NCI-H1930 (cell line): ENCODE measurements at places on chromosomes 5 and 9.

DNA sequence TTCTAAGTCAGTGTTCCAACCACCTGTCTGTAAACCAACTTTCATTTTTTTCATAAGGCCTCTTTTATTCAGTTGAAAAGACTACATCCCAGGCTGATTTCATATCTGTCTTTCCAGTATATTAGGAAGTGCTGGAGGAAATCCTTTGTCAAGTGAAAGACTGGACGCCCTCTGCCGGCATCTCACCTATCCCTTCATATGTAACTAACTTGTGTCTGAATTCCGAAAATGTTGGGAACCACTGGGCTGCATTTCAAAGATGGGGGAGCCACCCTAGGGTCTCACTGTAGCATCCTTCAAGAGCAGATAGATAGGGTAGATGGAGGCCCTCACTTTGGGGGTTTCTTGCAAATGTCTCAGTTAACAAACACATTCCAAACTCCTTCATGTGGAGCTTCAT is 569.8 kb downstream of the CTNND2 start:
- DNase-seq, result no peak

DNA sequence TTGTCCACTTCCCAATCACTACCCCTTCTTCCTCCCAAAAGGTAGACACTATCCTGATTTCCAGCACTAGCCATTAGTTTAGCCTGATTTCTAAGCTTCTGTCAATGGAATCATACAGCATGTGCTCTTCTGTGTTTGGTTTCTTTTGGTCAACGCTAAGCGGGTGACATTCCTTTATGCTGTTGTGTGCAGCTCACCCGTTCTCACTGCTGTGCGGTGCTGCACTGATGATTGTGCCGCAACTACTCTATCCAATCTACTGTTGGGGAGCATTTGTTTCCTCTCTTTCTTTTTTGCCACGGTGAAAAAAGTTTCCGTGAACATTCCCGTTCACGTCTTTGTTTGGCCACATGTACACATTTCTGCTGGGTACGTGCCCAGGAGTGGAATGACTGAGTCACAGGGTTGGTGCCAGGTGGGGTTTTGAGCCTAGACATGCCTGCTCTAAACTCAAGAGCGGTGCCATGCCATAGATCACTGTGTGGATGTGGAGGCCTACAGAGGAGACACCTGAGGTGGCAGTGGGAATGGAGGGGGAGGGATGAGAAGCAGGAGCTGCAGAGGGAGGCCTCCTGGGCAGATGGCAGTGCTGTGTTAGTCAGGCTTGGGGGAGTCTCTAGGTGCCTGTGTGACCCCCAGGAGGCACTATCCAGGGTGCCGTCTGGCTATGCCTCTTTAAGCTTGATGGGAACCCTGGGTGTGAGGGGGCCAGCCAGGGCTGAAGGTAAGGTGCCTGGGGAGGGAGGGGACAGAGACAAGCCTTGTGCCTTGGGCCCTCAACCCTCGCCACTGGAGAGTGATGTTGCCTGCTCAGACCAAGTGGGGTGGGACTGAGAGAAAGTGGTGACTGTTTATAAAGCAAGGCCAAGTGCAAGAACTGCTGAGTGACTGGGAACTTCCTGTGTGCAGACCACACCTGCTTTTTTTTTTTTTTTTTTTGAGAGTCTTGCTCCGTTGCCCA is 11.4 kb upstream of the ANKRD33B start:
- no peak for DNase-seq

- no peak for DNase-seq
These were observed 1.6 kb upstream of the ADAMTS2 start for GRCh38 chr5:179346875-179347274.

DNA sequence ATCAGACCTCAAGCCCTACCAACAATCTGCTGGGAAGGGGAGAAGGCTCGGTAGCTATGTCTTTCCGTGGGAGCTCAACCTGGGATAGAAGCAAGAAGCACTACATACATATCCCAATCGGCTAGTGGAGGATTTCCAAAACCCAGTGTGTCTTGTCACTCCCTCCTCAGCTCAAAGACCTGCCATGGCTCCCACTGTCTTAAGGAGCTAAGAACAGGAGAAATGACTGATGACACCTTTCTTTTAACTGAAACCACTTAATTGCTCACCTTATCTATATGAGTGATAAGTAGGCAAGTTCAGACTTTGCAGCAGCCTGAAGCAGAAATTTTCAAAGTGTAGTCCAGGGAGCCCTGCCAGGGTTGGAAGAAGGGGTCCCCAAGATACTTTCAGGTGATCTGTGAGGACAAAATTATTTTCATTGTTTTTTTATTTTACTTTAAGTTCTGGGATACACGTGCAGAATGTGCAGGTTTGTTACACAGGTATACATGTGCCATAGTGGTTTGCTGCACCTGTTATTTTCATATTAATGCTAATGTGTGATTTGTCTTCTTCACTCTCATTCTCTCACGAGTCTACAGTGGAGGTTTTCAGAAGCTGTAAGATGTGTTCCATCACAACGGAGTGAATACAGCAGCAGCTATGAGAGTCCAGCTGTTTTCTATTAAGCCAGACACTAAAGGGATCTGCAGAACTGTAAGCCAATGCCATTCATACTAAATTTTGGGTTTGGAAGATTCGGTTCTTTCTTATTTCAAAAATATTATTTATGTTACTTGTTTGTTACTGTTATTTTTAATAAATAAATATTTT is 41.4 kb downstream of the PAX5 start:
- DNase-seq, result no peak

GRCh38 chr5:15692706-15693381 is 192.9 kb downstream of the FBXL7 start:
- DNase-seq, result no peak

- no peak for DNase-seq
These were observed 5.6 kb downstream of the P4HA2 start for GRCh38 chr5:132221781-132222648.

DNA sequence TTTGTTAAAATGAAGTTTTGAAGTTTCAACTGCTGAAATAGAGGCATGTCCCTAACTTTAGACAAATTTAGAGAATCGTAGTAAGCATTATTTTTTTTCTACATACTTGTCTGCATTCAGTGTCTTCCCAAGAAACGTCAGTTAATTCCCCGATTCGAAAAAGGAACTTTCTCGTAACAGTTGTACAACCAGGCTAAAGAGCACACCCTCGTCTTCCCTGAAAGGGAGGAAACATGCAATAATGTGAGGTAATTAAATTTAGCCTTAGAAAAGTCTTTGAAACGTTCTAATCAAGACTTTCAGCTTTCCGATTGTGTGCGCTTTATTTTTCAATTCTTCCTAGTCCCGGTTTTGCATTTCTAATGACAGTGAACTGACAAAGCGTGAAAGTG is 374 bp upstream of the SLC1A3 start:
- DNase-seq, result no peak

DNA sequence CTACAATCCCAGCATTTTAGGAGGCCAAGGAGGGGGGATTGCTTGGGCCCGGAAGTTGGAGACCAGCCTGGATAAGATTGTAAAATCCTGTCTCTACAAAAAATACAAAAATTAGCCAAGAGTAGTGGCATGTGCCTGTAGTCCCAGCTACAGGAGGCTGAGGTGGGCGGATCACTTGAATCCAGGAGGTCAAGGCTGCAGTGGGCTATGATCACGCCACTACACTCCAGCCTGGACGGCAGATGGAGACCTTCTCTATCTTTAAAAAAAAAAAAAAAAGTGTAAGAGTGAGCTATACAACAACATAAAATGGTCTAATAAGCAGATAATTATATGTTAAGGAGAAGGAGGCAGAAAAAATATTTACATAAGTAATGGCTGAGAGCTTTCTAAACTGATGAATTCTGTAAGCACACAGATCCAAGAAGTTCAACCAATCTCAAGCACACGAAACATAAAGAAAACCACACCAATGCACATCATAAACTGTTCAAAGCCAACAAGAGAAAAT is 23.0 kb downstream of the CDC14B start:
- DNase-seq, result no peak

GRCh38 chr9:126383406-126384046 is 56.9 kb downstream of the MVB12B start:
- no peak for DNase-seq

GRCh38 chr5:107254214-107254901 is 416.4 kb downstream of the EFNA5 start:
- DNase-seq, result no peak

GRCh38 chr5:5666369-5666768 is 243.9 kb downstream of the ICE1 start:
- DNase-seq, result no peak

GRCh38 chr5:95985249-95985648 is 23.6 kb upstream of the ELL2 start:
- no peak for DNase-seq

DNA sequence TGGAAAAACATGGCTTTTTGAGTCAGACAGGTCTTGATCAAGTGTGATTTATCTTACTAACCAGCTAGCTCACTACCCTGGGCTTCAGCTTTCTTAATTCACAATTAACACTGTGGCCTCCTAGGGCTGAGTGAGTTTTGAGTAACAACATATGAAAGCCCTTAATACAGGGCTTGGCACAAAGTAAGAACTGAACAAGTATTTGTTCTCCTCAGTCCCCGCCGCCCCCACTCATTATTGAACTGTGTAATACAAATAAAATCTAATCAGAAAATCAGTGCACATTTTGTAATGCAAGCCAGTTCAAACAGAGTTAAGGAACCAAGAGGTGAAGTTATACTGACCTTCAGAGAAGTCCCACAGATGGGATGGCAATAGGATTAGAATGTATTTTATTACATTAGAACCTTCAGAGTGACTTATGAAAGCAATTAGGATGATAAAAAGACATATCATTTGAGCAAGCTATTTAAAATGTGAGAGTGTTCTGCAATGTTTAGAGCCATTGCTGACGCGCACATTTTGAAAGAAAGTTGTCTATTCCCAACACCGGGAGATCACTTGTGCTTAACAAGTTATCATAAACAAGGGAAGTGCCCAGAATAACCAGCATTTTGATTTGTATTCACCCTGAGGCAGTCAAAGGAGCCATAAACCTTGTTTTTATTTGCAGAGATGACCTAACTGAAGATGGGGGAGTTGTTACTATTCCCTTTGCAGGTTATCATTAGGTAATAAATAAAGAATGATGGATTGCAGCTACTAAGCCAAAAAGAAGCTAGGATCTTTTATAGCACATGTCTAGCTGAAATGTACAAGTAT is 19.4 kb downstream of the ADAMTS16 start:
- DNase-seq, result no peak
